ENCODE measurements at places on chromosomes 11 and 22. TPM values are rescaled to one million over a fixed set of nuclear protein-coding genes. Genes with fewer than 3 reads are reported as not detected.

The MMP8 gene
- total RNA-seq = not detected

DNA sequence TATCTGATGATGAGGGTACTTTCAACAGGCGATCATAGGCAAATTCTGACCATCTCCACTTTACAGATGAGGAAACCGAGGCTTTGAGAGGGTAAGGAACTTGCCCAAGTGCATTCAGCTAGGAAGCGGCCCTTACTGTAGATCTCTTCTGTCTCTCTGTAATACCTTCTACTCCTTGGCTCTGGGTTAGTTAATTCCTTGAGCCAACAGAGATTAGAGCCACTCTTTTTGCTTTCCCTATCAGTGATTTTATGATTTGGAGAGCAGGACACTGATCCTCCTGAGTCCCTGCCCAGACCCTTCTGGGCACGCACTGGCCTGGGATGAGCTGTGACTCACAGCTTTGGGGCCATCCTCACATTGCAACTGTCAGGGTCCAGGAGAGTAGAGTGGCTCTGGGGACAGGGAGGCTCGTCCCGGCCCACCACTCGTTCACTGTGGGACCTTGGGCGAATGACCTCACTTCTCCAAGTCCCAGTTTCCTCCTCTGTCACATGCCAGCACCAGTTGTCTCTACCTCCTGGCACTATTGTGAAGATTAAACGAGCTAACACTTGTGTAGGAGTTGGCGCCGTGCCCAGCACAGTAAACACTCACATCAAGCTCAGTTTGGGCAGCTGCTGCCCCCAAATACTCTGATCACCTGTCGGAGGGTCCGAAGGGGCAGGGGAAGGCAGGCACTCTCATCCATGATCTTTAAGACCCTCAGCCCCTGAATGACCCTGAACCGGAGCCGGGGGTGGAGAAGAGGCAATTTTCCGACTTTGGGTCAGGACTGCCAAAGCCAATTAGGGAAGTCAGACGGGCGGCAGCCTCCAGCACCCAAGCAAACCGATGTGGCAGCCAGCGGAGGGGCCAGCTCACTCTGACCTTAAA lies 235.0 kb downstream of the MIAT start:
- no peaks in the 10 kb centered on the region for H3K27me3 ChIP-seq
- no peak overlapping the region for H3K4me3 ChIP-seq
- H3K27ac ChIP-seq = no peak overlapping the region

DNA sequence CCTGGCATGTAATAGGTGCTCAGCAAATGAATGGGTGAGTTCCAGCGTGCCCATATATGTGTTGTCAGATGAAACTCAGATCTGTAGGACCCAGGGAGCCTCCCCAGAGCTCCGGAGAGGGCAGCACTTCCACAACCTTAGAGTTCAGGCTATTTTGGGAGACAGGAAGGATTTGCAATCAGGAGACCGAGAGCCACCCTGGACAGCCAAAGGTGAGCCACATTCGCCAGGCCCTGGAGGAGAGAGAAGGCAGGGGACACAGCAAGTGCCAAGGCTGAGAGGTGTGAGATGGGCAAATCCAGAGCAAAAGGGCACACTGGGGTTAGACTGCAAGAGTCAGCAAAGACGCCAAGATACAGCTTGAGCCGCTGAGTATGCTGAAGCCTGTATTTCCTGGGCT lies 66.4 kb downstream of the CD82 start:
- H3K4me3 ChIP-seq = no peak overlapping the region
- no peak for DNase-seq
- no peaks in the 10 kb centered on the region for H3K36me3 ChIP-seq
- H3K27me3 ChIP-seq = peaks cover 4% of the 10 kb centered on the region

DNA sequence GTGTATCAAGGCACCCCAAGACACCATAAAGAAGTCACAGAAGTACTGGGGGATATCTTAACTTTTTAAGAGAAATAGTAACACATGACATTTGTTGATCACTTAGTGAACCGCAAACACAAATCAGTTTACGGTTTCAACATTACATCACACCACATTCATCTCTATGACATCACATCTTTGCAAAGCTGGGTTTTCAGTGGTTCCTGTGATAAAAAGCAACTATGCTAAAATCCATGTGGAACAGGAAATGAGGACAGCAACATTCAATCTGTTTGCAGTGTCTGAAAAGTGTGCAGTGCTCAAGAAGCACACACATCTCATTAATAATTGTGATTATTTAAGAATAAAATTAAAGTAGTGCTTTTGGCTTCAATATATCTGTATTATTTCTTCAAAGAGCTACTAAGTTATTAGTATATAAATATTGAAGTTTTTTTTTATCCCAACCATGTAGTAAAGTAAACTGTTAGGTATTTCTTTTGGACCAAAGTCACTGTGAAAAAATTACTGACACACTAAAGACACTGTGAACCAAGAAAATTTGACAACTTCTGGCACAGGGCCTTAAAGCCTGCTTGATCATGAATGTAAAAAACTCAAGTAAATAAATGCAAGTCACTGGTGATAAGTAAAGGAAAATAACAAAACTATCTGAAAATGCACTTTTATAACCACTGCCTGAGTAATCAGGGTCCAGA lies 156.0 kb upstream of the SOX6 start:
- no peaks in the 10 kb centered on the region for H3K27me3 ChIP-seq
- no peaks in the 10 kb centered on the region for H3K36me3 ChIP-seq
- H3K4me1 ChIP-seq = peaks cover 1% of the 10 kb centered on the region

The SAC3D1 gene
- 17.0 TPM for total RNA-seq

GRCh38 chr11:58285483-58286040 lies 17.5 kb upstream of the OR10W1 start:
- no peak overlapping the region for H3K4me3 ChIP-seq
- H3K27ac ChIP-seq = no peak overlapping the region

GRCh38 chr11:28673691-28674432 lies 565.7 kb downstream of the METTL15 start:
- H3K4me3 ChIP-seq = no peak overlapping the region
- H3K27me3 ChIP-seq = no peaks in the 10 kb centered on the region
- H3K27ac ChIP-seq = no peak overlapping the region
- no peak for DNase-seq
- no peaks in the 10 kb centered on the region for H3K4me1 ChIP-seq

GRCh38 chr22:32343941-32344340 lies 13.7 kb upstream of the RFPL3 start:
- no peak overlapping the region for H3K4me3 ChIP-seq
- H3K27ac ChIP-seq = peak overlapping the region; percentile 57
- peaks cover 12% of the 10 kb centered on the region for H3K4me1 ChIP-seq

DNA sequence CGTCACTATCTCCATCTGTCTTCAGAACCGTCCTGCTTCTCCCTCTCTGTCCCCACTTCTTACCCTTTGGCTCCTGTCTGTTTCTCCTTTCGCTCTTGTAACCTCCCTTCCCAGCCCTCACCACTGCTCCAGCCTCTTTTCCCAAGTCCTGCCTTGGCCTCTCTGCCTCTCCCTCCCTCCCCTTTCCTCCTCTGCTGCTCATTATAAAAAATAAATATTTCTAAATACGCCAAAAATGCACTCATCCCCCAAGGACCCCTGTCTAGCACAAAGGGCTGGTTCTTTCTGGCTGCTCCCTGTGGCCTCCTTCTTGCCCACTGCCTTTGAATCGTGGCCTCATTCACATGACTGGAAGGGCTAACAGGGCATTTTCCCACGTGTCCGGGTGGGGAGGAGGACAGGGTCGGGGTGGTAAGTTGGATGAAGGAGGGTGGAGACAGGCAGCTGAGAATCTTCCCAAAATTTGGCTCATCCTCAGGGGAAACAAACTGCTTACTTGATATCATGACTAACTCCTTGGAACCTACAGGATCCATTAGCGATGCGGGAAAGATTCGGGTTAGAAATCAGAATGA lies 26.4 kb upstream of the OAF start:
- H3K4me1 ChIP-seq = peaks cover 12% of the 10 kb centered on the region
- H3K4me3 ChIP-seq = no peak overlapping the region
- no peaks in the 10 kb centered on the region for H3K36me3 ChIP-seq
- DNase-seq = no peak
- H3K27me3 ChIP-seq = peaks cover 13% of the 10 kb centered on the region
- no peak overlapping the region for H3K27ac ChIP-seq

DNA sequence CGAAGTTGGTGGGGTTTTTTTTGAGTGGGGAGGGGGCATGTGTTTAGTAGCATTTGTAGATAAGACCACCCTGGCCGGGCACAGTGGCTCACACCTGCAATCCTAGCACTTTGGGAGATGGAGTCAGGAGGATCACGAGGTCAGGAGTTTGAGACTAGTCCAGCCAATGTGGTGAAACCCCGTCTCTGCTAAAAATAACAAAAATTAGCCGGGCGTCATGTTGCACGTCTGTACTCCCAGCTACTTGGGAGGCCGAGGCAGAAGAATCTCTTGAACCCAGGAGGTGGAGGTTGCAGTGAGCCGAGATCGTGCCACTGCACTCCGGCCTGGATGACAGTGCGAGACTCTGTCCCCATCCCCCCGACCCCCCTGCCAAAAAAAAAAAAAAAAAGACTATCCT lies 34.6 kb downstream of the CECR2 start:
- H3K36me3 ChIP-seq = no peaks in the 10 kb centered on the region
- H3K27ac ChIP-seq = no peak overlapping the region
- DNase-seq = no peak

The GGTLC2 gene
- total RNA-seq = not detected

DNA sequence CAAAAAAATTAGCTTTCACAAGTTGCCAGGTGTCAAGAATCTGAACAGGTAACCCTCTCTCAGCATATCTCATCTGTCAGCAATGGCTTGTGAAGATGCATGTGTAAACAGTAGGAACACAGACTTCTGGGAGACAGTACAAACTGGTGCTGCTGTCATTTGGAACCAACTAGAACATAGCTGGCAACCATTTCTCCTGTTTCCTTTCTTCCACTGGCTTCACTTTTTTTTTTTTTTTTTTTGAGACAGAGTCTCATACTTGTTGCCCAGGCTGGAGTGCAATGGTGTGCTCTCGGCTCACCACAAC lies 2.1 kb upstream of the PIK3C2A start:
- H3K4me1 ChIP-seq = peaks cover 26% of the 10 kb centered on the region
- no peaks in the 10 kb centered on the region for H3K27me3 ChIP-seq
- H3K27ac ChIP-seq = no peak overlapping the region
- DNase-seq = no peak
- peaks cover 3% of the 10 kb centered on the region for H3K36me3 ChIP-seq

DNA sequence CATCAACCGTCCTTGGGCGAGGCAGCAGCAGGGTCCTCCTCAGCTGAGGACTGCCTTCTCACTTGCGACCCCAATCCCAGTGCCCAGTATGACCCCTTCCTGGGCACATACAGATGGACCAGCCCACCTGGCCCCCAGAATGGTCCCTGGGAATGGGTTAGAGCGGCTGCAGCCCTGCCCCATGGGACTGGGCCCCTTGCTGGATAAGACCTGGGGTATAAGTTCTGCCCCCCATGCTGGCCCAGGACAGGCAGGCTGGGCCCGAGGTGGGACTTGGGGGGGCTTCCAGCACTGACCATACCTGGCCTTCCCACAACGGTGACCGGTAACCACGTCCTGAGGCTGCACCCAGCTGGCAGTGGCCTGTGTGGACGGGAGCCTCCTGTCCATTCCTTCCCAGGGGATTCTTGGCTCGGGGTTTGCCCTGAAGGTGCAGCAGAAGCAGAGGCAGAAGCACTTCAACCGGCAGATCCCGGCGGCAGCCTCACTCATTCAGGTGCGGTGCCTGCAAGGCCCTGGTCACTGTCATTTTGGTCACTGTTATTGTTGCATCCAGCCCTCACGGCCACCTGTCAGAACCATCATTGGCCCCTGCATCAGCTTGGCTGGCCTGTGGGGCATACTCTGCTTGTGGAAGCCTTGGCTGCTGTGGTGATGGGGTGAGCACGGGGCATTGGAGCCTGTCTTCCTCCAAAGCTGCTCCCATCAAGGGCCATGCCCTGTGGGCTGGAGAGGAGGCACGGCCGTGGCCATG lies 114.8 kb downstream of the KCNQ1OT1 start:
- H3K27ac ChIP-seq = no peak overlapping the region
- DNase-seq = peak; percentile 4
- no peak overlapping the region for H3K4me3 ChIP-seq
- no peaks in the 10 kb centered on the region for H3K27me3 ChIP-seq
- no peaks in the 10 kb centered on the region for H3K4me1 ChIP-seq

- no peak overlapping the region for H3K4me3 ChIP-seq
- no peak for DNase-seq
- H3K27ac ChIP-seq = no peak overlapping the region
- H3K4me1 ChIP-seq = no peaks in the 10 kb centered on the region
Measured at GRCh38 chr11:41306431-41306830, 153.0 kb downstream of the LRRC4C start.

GRCh38 chr11:36945384-36945783 lies 347.3 kb upstream of the RAG2 start:
- no peak overlapping the region for H3K27ac ChIP-seq
- H3K36me3 ChIP-seq = no peaks in the 10 kb centered on the region
- no peaks in the 10 kb centered on the region for H3K27me3 ChIP-seq
- no peak overlapping the region for H3K4me3 ChIP-seq
- DNase-seq = no peak

DNA sequence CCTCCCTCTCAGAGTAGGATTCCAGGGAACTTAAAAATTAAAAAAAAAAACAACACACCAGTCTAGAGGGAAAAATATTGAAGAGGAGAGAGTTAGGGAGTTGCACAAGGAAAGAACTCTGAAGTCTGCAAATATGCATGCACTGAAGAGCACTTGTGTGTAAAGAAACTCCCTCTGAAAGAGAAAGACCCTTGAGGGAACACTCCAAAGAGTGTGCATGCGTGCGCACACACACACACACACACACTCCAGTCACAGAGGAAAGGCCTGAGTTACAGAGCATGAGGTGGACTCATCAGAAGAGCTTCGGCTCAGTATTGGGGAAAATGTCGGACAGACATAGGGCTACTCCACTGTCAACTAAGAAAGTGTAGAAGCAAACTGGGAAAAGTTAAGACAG lies 30.1 kb downstream of the GGTLC2 start:
- peaks cover 3% of the 10 kb centered on the region for H3K4me1 ChIP-seq
- no peak for DNase-seq
- no peak overlapping the region for H3K27ac ChIP-seq
- no peak overlapping the region for H3K4me3 ChIP-seq

- no peak overlapping the region for H3K27ac ChIP-seq
- H3K4me3 ChIP-seq = no peak overlapping the region
- peaks cover 15% of the 10 kb centered on the region for H3K4me1 ChIP-seq
- H3K36me3 ChIP-seq = no peaks in the 10 kb centered on the region
- H3K27me3 ChIP-seq = no peaks in the 10 kb centered on the region
- DNase-seq = no peak
Measured at GRCh38 chr11:95576146-95576845, 213.3 kb downstream of the FAM76B start.
